ENCODE measurements at places on chromosomes 7 and 10.

GRCh38 chr7:3438352-3438751 is 137.3 kb downstream of the SDK1 start:
- DNase-seq, result no peak

GRCh38 chr7:113085781-113086390 is 741 bp downstream of the GPR85 start:
- no peak for DNase-seq

- no peak for DNase-seq
Measured at GRCh38 chr7:39587393-39587792, 21.2 kb downstream of the YAE1 start.

DNA sequence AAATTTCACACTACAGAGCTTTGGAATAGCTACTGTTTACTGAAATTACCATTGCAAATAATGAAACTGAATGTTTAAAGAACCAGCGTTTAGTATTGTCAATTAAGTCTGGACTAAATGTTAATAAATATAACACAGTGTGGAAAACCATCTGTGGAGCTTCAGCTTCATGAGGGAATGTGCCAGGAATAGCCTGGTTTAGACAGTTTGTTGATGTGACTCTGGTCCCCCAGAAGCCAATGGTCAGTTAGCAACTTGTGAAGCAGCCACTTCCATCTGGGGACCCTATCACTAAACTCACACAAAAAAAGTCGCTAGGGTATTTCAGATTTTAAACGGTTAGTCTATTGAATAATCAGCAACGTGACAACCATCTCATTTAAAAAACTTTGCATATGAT is 207.8 kb downstream of the RAMP3 start:
- no peak for DNase-seq

DNA sequence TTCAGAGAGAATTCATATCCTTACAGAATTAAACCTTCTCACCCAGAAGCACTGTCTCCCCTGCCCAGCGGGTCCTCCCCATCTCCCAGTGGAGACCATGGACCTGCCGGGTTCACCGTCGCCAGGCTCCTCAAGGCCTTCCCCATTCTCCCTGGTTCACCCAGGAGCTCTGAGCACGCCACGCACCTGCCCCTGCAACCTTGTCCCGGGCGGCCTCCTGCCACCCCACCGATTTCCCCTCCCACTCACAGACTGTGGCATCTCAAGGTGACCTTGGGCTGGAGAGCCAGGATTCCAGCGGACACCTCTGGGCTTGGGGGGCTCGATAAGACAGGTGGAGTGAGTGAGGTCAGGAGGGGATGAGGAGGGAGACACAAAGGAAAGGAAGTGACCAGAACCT is 135.3 kb downstream of the PTPRN2 start:
- DNase-seq, result no peak

DNA sequence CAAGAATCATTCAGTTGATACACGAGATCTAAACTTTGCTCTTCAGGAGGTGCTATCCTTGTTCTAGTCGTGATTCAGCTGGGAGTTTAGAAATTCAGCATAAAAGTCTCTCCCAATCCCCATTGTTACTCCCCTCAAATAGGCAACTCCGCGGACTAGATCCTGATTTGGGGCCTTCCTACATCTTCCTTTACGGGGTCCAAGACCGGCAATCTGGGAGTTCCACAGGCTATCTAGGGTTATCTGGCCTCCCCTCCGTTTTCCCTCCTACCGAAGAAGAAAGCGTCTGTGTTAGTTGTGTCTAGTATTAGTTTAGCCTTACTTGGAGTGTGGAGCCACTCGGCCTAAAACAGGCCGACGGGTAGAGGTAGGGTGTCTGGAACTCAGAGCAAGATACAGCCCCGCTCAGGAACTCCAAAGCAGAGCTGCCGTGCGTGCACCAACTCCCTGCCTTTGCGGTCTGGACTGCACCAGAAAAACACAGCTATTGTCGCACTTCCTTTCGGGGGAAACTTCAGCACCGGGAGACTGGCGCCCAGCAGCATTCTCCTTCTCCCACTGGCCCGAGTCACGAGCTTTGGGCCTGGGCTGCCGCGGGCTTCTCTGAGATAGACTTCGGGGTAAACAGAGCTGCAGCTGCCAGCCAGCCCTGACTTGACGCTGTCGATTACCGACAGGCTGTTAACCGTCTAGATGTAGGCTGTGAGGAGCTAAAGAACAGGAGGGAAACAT is 1.5 kb upstream of the DLX5 start:
- no peak for DNase-seq

DNA sequence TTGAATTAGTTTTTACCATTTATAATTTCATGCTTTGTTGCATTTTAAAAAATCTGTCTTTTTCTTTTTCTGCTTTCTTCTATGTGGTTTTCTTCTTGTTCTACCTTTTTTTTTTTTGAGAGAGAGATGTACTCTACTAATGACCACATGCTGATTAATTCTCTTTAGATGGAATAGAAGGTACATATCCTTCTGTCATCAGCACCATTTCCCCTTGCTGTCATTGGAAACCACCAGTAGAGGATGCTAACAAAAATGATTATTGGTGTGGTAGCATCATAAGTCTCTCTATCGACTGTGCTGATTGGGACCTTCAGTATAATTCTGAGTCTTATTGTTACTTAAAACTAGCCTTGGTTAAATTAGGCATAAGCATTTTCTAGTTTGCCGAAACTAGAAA is 3.6 kb downstream of the ZEB1 start:
- DNase-seq, result no peak

DNA sequence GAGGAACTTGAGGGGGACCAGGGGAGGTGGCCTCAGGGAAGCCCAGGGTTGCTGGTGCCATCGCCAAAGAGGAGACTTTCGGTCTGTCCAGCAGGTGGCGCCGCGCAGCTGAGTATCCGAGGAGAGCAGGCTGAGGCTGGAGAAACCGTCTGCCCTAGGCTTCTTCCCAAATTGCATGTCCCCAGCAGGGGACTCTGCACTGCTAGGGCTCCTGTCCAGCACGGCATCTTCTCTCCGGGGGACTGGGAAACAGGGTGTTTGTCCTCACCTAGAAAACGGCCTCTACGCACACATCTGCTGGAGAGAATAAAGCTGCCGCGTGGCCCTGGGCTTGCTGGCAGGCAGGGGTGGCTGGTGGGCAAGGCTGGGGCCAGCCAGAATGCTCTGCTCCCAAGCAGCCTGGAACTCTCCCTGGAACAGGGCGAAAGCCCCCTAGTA is 161.9 kb downstream of the SH2D4B start:
- DNase-seq, result no peak

GRCh38 chr10:91520661-91521060 is 110.5 kb downstream of the HECTD2 start:
- no peak for DNase-seq

DNA sequence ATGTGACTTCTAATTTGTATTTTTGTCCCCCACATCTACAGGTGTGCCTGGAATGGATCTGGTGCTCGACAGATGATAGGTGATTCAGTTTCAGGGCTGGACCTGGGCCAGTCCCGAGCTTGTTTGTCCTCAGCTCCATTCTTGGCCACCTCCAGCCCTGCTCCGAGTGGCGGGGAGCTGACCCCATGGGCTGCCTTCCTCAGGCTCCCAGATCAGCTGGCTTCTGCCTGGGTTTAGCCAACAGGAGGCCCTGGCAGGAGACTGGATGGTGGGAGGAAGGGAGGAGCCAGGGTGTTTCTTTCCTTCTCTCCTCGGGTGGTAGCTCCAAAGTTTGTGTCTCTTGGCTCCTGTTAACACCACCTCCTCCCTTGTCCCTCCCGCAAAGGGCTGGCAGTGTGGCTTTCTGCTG is 75.2 kb downstream of the CDH23 start:
- no peak for DNase-seq

DNA sequence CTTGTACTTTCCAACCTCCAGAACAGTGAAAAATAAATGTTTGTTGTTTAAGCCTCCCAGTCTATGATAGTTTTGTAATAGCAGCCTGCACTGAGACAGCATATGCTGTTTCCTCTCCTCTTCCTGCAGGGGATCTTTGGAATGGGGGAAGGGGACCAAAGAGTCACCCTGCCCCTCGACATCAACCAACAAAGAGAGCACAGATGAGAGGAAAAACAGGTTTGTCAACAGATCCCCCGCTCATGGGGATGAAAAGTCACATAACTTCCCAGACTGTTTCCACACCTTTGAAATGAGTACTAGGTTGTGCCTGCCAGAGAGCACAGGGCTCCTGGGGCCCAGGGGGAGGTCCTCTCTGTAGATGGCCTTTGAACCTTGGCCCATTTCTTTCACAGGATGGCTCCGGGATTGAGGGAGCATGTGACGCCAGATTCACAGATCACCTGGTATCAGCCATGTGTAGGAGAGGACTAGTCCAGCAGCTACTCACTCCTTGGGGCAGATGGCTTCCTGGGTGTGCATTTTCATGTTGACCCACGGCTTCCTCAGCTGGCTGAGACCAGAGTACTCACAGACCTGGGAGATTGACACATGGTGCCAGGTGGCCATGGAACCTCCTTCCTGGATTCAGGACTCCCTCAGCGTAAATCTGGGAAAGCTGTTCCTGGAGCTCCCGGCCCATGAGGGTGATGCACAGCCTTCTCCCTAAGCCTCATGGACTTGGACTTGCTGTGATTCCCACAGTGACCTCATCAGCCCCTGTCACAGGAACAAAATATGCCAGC is 125.6 kb downstream of the CXCL12 start:
- DNase-seq, result no peak

DNA sequence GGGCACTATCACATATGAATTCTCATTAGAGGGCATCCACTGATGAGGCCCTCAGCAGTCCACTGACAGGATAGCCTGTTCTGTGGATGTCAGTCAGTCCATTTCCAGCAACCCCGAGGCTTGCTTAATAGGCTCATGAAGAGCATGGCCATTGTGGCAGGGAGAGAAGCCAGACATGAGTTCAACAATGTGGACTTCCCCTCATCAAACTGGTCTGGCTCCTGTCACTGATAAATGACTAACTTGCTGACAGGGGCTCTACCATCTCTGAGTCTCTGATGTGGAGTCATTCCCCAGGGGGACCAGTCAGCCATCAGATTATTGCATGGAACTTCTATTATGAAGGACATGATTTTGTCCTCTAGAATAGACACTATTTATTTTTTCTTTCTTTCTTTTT is 19.8 kb upstream of the TRIL start:
- no peak for DNase-seq

DNA sequence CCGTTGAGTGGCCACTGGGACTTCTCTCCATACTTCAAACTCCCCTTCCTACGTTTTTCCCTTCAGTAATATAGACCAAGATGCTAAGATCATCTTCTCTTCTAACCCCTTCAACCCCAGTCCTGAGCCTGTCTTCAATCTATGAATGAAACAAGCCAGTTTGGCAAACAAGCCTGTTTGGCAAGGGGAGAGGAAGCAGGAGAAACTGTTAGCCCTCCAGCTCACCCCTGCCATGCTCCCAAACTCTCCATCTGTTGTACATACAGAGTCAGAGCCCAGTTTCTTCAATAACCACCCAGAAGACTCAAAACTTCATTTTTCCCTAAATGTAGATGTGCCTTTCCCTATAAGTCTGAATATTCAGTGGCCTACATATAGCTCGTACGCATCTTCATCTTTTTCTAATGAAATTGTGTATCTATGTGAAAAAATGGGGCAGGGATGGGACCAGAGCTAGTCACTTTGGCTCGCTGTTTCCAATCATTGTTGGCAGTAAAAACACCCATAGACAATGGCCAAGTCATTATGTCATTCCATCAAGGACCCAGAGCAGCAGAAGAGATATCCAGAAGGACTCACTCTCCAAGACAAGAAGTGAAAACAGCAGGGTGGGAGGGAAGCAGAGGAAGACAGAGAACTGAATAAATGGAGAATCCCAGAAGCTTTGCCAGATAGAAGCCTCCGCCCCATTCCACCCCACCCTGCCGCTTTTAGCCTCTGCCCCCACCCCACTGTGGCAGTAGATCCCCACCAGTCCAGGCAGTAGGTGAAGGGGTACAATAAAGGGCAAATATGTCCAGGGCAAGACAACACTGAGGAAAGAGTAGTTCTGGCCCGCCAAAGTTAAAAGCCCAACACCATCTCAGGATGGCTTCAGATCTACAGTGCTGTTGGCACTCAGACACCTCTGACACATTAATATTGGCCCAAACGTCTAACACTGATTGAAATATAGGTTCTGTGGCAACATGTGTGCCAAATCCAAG is 87.3 kb downstream of the DOCK4 start:
- no peak for DNase-seq

DNA sequence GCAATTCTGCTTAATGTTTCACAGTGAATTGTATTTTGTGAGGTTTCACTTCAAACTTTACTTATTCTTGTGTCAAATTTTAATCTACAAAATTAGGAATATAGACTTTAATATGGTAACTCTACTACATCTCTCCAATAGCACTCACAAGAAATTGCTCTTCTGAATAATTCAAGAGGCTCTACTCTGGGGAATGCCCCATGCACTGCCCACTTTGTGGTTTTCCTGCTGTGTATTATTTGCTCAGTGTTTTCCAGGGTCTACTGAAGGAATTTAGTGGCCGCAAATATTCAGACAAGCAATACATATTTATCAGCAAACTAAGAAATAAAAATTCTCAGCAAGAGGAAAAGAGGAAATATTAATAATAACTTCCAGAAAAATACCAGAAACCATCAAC is 611.4 kb downstream of the TNS3 start:
- DNase-seq, result no peak

- DNase-seq, result no peak
Measured at GRCh38 chr7:86970986-86971385, 88.5 kb downstream of the ELAPOR2 start.

- no peak for DNase-seq
Measured at GRCh38 chr7:138926241-138926612, 55.0 kb downstream of the KIAA1549 start.

GRCh38 chr7:111869280-111869679 is 307.0 kb upstream of the IMMP2L start:
- DNase-seq, result no peak

DNA sequence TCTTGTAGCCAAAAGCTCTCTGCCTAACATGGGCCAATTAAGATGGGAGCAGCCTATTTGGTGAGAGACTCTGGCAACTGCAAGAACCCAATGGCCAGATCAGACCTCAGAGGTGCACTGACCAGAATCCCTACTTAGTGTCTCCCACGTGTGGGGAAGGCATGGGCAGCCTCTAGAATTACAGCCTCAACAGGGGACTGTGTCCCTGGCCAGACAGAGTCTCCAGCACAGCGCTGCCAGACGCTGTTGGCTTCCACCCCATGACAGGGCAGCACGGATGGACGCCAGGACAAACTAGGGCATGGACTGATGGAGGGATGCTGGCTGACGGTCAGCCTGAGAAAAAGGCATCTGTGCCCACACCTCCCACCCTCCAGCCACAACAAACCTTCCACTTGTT is 729.3 kb upstream of the AUTS2 start:
- DNase-seq, result no peak

GRCh38 chr7:2812114-2812487 is 32.0 kb downstream of the GNA12 start:
- DNase-seq, result no peak

DNA sequence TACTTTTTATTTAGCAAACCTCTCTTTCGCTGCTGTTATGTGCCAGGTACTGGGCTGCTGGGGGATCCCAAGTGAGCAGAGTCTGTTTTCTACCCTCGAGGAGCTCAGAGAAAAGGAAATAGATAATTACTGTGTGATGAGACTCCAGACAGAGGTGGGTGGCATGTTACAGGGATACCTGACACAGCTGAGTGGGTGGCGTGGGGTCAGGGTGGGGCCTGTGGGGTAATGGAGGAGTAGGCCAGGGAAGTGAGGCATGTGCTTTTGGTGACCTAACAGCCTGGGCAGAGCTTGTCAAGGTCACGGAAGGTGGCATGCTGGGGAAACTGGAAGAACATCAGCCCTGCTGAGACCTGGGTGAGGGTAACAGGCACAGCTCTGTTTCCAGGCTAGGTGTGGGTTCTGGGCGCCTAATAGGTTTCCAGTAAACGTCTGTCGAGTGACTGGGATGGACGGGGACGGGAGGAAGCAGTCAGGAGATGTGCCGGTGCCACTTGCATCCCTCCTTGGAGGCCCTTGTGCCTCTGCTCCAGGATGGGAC is 36.5 kb upstream of the MMD2 start:
- DNase-seq, result no peak

- DNase-seq, result no peak
Measured at GRCh38 chr10:129219364-129219763, 247.7 kb upstream of the MGMT start.

Data from SIG-M5 (cell line).